ENCODE measurements at places on chromosomes 12 and 14.

DNA sequence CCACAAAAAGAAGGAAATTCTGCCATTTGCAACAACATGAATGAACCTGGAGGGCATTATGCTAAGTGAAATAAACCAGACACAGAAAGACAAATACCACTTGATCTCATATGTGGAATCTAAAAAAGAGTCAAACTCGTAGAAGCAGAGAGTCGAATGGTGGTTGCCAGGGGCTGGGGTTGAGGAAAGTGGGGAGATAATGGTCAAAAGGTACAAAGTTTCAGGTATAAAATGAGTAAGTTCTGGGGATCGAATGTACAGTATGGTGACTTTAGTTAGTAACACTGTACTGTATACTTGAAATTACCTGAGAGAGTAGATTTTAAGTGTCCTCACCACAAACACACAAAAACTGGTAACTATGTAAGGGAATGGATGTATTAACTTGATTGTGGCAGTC, 129.4 kb downstream of the PPM1H start:
- no peak for DNase-seq

DNA sequence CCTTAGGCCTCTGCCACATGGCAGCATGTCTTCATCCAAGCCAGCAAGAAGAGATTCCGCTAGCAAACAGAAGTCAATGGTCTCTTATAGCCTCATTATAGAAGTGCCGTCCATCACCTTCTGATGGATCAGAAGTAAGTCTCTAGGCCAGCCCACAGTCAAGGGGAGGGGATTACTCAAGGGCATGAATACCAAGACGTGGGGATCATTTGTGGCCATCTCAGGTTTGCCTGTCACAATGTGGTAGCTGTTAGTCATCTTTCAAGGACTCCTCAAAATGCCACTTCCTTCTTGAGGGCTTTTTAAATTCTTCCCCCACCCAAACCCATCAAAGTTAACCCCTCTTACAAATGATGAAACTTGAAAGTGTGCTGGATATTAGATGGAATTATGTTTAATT, 8.1 kb upstream of the ADCY6 start:
- DNase-seq: no peak

DNA sequence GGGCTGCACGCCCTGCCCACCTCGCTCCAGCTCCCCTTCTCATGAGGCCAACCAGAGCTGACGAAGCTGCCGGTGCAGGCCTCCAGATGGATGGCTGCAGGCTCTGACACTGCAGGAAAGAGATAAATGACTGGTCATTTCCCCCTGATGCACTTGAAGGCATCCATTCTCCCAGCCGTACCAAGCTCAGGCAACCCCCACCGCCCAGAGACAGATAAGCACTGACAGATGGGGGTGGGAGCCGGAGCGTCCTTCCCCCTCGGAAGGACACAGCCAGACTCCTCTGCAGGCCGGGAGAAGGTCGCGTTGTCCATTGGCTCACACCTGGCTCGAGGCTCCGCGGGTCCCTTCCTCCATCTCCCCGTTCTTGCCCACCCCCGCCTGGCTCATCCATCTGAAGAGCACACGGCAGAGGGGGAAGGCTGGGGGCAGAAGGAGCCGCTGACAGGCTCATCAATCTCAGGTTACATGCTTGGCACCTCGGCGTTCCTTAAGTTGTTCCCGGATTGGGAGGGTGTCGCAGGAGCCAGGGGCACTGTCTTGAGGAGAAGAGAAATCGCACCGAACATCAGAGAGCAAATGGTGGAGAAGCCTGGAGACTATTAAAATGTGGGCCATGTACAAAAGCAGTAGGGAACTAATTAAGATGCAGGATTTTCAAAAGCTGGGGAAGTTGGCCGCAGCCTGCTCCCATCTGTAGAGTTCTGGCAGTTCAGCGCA, 151.6 kb downstream of the DPF3 start:
- DNase-seq: no peak

DNA sequence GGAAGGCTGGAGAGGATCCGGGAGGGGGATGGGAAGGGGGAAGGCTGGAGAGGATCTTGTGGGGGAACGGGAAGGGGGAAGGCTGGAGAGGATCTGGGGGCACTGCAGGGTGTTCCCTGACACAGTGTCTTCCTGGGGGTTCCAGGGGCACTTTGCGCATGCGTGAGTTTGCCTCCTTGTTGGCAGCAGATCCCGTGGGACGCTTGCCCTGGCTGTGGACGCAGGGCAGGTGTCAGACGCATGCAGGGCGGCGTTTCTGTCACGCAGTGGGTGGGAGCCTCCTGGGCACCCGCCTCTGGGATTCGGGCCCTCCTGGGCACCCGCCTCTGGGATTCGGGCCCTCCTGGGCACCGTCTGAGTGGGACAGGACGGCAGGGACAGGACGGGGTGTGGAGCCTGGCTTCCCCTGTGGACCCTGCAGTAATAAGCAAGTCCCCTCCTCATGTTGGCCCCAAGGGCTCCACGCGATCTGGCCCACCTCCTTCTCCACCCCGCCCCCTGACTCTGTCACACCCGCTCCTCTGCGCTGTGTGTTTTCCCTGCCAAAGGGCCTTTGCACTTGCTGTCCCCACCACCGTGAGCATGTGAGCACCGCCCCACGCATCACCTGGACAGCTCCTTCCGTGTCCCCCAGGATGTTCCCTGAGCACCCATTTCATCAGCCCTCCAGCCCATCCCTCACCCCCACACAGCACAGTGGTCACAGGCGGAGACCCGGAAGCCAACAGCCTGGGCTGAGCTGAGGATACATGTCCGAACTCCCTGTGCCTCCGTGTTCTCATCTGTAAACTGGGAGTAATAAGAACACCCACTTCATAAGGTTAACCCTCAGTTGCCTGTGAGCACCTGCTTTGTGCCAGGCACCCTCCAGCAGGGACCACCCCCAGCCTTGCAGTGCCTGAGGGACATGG, 4.4 kb downstream of the MMP17 start:
- no peak for DNase-seq

- DNase-seq: no peak
Observed at GRCh38 chr14:100524933-100525243, 62.3 kb downstream of the BEGAIN start.
